ENCODE measurements at places on chromosomes 4 and X. TPM values are rescaled to one million over a fixed set of nuclear protein-coding genes. Genes with fewer than 3 reads are reported as not detected.

DNA sequence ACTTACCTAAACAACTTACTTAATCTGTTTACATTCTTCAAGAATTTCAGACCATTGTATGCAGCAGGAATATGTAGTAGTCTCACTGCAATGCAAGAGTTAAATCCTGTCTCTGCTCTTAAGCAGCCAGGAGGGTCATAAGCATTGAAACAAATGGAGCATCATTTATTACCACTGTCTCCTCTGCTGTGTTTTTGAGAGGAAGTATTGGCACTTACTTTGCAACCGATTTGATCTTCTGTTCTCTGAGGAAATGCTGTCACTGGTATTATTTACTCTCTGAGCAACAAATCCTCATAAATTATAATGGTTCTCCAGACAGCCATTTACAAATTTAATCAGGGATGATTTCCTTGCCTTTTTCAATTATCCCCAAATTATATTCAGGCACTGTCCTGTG, 1367.1 kb downstream of the STIM2 start:
- no peak for DNase-seq

- DNase-seq, result no peak
These were observed 17.4 kb downstream of the ARHGAP24 start for GRCh38 chr4:85492336-85492735.

DNA sequence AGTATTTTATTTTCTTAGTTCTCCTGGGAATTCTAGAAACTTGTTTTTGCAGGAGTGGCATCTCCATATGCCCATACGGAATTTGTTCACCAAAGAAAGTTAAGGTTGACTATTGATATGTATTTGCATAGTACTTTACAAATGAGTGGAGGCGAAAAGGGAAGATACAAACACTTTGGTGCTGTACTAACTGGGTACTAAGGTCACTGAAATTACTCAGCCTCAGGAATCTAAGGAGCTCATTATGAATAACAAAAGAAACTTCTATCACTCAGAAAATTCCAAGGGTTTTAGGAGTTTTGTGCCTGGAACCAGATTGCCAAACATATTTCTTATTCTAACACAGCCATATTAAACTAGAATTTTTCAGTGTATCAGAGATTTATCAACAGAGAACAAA, 27.4 kb upstream of the TMPRSS11B start:
- DNase-seq, result no peak

DNA sequence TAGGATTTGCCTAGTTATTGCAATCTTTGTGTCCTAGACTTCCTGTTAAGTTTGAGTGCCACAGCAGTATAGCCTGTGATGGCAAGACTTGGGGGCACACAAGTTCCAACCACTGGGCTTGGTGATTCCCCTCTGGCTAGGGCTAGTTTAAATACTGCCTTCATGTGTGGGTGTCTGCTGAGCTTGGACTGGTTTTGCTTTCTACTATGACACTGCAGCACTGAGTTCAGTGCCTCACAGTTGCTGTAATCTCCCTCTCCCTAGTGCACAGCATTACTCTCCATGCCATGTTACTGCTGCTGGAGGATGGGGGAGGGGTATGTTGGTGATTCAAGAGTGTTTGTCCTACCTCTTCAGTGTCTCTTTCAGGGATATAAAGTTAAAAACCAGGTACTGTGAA, 379.6 kb downstream of the IL15 start:
- DNase-seq, result no peak

DNA sequence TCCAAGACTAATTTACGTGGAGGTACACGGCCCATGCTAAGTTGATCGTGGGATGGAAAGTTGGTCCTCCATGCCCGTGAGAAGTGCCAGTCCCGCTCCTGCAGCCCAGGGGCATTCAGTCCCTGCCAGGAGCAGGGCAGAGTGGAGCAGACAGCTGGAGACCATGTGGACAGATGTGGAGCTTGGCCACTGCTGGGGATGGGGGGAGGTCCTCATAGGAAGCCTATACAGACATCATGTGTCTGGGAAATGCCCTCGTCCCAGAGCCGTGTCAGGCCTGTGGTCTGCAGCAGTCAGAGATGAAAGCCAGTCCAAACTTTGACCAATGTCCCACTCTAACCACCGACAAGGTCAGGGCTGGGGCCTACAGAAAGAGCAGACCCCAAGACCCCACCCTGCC, 118.4 kb downstream of the CPZ start:
- no peak for DNase-seq

DNA sequence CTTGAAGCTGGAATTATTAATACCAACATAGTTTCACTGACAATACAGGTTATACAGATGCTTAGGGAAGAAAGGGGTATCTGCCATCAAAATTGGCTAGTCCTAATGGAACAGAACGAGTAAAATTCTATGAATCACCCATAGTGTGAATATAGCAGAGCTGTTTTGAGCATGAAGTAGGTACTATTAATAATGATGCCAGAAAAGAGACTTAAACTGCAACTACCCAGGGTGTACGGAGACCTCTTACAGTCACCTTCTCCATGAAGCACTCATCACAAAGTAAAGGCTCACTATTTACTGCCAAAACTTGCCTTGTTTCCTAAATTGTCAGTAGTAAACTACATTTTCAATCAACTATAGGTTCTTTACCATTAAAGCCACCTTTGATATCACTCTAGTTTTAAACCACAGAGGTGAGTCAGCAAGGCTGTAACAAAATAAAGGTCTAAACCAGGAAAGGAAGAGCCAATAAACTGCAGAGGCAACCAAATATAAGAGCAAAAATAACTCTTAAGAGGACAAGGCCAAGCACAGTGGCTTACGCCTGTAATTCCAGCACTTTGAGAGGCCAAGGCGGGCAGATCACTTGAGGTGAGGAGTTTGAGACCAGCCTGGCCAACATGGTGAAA, 114.4 kb downstream of the FRYL start:
- DNase-seq, result no peak

DNA sequence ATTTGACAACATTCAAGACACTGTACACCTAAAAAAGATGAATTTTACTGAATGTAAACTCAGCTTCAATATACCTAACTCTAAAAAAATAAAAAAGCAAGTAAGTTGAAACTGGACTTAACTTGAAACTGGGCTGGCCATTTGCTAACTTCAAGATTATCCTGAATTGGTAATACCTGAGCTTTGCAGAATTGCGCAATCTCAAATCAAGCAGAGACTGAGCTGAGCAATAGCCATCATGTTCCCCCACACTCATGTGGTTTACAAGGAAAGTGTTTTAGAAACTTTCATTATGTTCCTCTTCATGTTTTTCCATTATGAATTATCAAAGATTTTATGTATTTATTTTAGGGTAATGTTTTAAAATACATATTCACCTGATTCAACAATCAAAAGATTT, 38.7 kb downstream of the ANXA5 start:
- DNase-seq, result no peak

Gene CT45A3
- not detected for polyA plus RNA-seq

Gene TCEANC
- polyA plus RNA-seq, result 6.8 TPM

Gene ARMCX2
- polyA plus RNA-seq, result 93.7 TPM

Gene AKAP4
- polyA plus RNA-seq, result 0.11 TPM

Gene CYLC1
- not detected for polyA plus RNA-seq

Measured in left renal pelvis (tissue), 4 donors.